ENCODE measurements at places on chromosomes 5 and 9.

DNA sequence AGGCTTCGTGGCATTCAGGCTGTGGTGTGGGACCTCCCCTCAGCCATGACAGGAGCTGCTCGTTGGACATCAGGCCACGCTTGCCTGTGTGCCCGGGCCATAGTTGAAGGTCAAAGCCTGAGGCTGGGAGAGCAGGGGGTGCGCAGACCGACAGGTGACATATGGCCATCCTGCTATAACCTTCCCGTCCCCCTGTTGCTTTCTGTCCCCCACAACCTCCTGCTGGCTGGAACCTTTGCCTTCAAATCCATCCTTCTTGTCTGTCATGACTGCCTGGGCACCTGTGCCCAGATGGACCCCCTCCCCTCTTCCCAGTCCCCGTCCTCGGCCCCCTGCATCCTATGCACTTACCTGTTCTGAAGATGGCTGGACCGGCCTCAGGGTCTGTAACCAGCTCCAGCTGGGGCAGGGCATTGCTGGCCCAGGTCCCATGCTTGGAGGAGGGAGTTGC lies 83.2 kb downstream of the WNK2 start:
- DNase-seq, result no peak

DNA sequence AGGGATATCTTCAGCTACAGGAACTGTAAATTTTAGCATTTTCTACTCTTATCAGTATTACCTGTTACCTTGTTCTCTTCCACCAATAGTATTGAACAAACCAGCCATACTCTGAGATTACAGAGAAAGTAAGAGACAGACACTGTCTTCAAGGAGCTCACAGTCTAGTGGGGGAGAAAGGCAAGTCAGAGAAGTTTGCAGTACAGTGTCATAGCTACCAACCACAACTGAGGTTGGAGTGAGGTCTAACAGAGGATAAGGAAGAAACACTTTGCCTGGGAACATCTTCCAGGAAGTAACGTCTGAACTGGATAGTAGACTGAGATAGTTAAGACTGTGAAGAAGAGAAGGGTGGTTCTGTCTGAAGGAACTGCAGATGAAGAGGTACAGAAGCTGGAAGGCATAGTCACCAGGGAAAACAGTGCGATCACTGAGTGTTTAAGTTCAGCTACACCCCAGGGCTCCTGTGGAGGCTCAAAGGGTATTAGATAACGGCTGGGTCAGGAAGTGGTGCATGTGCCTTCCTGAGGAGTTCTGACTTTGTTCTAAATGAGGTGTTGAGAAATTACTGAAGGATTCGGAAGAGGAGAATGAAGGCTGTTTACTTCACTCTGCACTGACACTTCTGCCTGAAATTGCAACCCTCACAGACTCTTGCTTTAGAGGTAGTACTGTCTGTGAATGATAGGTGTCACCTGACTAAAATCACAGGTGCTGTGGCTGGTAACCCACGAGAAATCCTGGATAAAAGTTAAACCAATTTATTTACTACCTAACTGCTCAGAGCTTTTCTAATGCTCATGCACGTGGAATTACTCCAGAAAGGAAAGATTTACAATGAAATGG lies 841.6 kb downstream of the MAT2B start:
- DNase-seq, result no peak

DNA sequence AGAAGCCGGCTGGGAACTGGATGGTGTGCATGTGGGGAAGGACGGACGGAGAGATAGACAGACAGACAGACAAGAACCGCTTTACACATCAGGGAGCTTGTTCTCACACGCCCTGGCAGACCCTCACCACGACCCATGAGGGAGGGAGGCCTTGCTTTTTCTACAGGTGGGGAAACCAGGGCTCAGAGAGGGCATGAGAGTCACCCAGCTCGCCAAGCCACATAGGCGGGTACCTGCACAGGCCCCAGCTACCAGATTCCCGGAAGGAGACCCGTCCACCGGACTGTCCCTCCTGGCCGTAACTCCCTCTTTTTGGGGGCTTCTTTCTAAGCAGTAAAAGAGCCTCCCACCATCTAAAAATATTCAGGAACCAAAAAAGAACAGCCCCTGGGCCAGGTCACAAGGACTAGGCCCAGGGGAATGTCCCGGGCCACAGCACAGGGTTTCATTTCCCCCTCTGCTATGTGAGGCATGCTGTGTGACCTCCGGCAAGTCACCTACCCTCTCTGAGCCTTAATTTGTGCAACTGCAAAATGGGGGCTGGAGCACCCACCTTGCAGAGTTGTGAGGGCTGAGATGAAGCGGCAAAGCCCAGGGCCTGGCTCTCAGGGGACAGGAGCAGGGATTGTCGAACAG lies 84.4 kb upstream of the SARDH start:
- no peak for DNase-seq

DNA sequence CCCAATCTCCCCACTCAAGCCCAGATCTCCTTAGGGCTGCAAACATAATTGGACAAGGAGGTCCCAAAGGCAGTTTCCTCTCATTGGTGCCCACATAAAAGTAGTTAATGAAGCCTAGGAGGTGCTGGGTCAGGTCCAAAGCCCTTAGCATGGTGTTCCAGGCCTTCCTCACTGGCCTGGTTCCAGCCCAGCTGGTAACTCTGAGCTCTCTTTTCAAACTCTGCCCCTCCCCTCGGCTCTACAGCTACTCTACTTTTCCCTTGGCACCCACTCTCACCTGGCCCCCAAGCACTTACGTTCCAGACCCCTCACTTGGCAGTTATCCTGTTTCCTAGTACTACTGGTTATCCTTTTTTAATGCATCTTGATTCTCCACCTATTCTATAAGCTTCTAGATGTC lies 9.9 kb downstream of the SEPTIN8 start:
- DNase-seq, result no peak

- no peak for DNase-seq
Observed at GRCh38 chr5:45793638-45794532, 97.7 kb upstream of the HCN1 start.

GRCh38 chr5:59081693-59082092 lies 498.8 kb downstream of the RAB3C start:
- no peak for DNase-seq

- no peak for DNase-seq
Observed at GRCh38 chr5:88275581-88275980, 6.9 kb upstream of the TMEM161B start.

DNA sequence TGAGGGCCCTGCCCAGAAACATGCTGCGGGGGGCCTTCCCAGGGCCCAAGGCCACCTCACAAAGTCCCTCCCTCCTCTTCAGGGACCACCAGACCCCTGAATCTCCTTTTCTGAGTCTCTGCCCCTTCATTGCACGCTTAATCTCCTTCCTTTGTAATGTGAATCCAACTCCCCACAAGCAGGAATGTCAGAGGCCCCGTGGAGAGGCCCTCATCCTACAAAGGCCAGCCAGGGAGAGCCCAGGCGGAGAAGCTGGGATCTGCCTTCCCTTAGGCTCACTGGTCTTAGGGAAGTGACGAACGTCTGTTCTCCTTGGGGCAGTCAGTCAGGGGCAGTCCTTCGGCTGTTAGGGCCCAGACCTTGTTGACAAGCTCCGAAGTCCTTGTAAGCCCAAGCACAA lies 2.3 kb downstream of the SMIM33 start:
- no peak for DNase-seq

GRCh38 chr5:144083185-144083584 lies 87.3 kb downstream of the YIPF5 start:
- DNase-seq, result no peak

DNA sequence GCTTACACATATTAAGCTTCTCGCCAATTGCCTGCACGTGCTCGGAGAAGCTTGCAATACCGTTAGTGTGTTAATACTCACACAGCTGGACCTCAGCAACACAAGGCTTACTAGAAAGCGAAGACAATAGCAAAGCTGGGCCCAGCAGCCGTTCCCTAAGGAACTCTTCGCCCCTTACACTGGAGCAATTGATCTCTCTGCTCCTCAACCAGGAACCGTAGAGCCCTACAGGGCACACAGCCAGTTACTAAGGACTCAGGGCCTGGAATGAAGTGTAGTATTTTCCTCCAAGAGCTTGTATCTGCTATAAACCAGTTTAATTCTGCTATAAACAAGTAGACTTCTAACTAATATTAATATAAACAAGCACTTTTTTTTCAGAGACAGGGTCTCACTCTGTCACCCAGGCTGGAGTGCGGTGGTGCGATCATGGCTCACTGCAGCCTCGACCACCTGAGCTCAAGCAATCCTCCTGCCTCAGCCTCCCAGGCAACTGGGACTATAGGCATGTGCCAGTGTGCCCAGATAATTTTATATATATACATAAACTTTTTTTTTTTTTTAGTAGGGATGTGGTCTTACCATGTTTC lies 67.0 kb upstream of the SIMC1 start:
- DNase-seq, result no peak

DNA sequence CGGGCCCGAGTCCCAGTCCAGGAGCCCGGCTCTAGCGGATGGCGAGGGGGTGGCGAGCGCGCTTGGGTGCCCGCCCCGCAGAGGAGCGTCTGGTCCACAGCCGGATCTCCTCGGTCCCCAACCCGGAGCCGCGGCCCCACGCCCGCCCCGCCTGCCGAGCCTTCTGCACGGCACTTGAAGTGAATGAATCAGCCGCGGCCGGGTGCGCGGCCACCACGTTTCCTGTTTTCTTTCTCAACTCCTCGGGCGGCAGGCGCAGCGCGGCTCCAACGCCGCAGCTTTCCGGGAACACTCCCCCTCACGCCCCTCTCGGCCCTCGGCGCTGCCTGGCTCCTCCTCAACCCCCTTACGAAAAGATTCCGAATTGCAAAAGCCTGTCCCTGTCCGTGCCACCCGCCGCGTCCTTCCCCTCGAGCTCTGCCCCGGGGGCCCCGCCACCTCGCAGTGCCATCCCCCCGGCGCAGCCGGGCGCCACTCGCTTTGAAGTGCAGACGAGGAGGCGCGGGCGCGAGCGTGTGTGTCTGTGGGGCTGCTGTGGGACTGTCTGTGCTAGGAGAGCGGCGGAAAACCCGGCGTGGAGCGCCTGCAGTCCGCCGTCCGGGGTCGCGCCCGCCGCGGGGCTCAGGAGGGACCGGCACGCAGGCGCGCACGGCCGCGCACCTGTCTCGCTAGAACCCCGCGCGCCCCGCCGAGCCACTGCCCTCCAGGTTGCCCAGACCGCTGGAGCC lies 456.6 kb downstream of the RAB3C start:
- DNase-seq, result peak; percentile 84

DNA sequence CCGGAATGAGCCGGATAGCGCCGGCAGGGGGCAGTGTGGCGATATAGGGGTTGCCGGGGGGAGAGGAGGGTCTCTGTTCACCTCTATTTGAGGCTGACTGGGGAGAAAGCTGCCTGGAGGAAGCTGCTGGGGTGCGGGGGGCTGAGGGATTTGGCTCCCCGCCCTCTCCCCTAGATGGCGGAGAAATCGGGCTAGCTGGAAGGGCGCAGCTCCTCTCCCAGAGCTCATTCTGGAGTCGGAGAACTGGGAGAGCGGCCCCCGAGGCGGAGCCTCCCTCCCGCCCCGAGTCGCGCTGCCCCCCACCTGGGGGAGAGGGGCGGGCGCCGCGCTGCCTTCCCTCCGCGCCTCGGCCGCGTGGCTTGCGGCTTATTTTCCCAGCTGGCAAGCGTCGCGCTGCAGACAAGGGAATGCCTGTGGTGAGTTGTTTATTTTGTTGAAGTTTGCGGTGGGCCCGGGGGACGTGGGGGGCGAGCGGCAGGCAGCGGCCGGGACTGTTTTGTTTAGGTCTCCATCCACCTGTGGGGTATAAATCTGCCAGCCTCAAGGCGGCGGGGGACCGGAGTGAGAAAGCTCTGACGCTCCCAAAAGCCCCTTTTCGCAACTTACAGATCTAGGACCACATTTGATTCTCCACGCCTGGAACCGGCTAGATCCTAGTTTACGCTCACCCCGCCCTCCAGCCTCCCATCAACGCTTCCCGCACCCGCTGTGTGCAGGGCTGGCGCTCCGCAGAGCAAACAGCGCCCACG lies 4.1 kb upstream of the RGMB start:
- no peak for DNase-seq

GRCh38 chr9:69455311-69455710 lies 130.3 kb downstream of the ENTREP1 start:
- no peak for DNase-seq

DNA sequence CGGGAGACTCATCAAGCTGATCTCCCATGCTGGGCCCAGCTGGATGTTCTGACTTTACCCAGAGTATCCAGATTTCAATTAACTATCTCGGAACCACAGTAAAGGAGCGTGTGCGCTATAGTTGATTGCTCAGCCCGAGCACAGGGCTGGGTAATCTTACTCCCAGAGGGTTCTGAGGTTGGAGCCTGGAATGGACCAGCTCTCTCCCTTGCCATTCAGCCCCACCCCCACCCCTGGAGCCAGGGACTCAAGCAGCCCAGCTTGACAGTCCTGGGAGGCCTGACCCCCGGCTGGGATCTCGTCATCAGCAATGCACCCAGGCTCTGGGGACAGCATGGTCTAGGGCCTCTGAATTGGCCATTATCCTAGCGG lies 23.7 kb upstream of the PTGES start:
- no peak for DNase-seq

- peak; percentile 70 for DNase-seq
Observed at GRCh38 chr5:170861917-170862766, at the start of gene RANBP17. Gene RANBP17, plus strand, starts transcription at chr5:170862018.

DNA sequence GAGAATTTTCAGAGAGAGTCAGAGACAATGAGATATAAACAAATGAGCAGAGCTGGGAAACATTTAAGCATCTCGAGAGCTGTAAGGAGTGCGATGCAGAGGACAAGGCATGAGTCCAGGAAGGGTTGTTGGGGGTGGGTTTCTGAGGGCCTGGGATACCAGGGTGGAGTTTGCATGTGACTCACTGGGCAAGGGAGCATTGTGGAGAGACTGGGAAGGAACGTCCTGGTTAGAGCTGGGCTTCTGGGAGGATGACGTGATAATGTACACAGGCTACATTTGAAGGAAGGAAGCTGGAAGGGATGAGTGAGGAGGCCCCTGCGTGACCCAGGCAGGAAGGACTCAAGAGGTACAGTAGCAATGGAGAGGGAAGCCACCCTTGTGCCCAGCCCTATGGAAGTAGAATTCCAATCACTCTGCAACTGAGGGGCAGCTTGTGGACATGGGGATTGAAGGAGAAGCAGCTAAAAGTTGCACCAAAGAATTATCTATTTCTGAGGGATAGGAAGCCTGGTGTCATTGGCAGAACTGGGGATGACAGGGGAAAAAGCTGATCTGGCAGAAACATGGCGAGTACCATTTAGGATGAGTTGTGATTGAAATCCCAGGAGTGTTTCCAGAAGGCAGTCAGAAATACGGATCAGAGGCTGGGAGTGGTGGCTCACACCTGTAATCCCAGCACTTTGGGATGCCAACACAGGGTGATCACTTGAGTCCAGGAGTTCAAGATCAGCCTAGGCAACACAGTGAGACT lies 59.3 kb upstream of the AFAP1L1 start:
- no peak for DNase-seq

- peak; percentile 73 for DNase-seq
Observed at GRCh38 chr9:35489313-35490154, at the start of gene RUSC2. Gene RUSC2, plus strand, starts transcription at chr9:35490111. Its CDS starts 56,411 bp downstream, at chr9:35546522.

DNA sequence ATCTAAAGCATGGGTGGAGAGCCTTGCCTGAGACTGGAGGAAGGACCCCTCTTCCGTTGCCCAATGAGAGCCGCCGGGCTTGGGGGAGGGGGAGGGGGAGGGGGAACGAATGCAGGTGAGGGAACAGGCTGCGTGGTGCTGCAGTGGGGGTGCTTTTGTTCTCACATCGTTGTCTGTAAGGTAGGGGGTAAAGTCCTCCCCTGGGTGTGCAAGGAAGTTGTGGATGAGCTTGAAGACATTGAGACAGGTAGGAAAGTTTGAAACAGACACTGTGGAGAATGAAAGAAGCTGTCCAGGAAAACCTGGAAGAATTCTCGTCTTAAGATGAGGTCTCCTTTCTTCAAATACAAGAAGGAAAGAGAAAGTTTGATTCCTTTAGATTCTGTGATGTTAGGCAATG lies 94.1 kb upstream of the LIFR start:
- DNase-seq, result no peak

- DNase-seq, result no peak
Observed at GRCh38 chr5:132436936-132437335, 53.6 kb downstream of the IRF1 start.

- no peak for DNase-seq
Observed at GRCh38 chr5:82910905-82911304, 166.3 kb downstream of the TMEM167A start.
